ENCODE measurements at places on chromosomes 12 and 14.

- no peak for DNase-seq
Observed at GRCh38 chr12:106647793-106648514, 65.2 kb downstream of the RFX4 start.

- no peak for DNase-seq
Observed at GRCh38 chr12:121983536-121984210, 38.0 kb upstream of the BCL7A start.

DNA sequence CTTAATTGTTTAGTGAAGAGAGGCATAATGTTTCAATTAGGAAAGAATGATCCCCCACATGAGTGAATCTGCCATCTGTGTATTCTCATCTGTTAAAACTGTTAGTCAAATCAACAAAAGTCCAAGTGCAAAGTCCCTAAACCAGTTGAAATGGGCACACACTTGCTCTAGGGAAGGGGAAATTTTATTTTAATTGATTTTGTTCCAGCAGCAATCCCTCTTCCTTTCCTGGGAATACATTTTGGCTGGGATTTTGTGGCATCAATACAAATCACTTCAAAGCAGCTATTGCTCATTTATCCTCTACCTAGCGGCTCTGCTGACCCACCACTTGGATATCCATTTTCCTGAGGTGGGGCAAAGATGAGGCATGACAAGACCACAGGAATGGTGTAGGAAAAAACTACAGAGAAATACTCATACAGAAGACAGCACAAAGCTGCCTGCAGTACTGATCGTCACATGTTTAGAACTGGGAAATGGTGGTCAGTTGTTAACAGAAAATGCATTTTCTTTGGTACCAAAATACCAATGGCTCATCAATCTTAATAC lies 9.8 kb upstream of the SSTR1 start:
- no peak for DNase-seq

- DNase-seq, result no peak
Observed at GRCh38 chr12:60269611-60270269, 673.9 kb downstream of the SLC16A7 start.

DNA sequence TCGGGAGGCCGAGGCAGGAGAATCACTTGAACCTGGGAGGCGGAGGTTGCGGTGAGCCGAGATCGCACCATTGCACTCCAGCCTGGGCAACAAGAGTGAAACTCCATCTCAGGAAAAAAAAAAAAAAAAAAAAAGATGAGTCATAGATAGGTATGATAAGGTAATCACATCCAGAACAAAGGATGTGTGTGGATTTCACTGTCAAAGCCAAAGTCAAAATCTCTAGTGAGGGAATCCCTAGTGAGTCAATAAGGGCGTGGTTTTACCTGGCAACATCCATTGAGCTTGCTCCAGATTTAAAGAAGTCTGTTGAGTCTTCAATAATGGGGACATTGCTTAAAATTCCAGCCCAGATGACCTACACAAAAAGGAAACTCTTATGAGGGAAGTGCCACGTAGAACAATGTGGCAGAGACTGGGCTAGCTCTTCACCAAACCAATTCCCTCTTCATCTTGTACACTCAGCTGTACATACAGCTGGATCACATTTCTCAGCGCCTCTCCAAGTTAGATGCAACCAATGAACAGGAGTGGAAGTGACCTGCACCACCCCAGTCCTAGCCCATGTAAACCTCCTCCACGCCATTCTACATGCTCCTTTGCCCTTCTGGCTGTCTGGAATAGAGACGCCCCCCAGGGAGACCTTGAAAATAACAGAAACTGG lies 23.4 kb downstream of the ALDH1L2 start:
- DNase-seq, result no peak

GRCh38 chr14:21063479-21063878 lies 5.9 kb downstream of the RNASE8 start:
- no peak for DNase-seq

Data from stimulated activated CD8-positive, alpha-beta memory T cell treated with anti-CD3 and anti-CD28 coated beads, Interleukin-4, amount 100 ng/mL, for 1 hour (primary cell).